ENCODE measurements at places on chromosomes 12 and 14.

GRCh38 chr12:51323317-51323960 is 535 bp downstream of the BIN2 start:
- DNase-seq: no peak

DNA sequence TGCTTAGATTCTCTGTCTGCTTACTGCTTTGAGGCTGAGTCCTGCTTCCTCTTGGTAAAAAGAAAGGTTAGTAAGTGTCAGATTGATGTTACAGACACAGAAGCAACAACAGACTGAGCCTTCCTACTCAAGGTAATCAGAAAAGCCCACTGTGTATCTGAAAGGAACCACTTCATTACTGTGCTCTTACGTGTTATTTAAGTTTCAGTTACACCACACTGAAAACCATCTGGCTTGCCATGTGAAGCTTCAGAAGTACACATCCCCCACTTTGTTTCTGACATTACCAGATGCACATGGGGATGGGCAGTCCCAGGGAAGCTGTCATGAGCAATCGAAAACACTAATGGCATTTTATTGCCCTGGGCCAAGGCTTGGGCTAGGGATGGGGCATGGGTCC is 1290.1 kb downstream of the AACS start:
- no peak for DNase-seq

GRCh38 chr12:50097952-50098351 is 5.9 kb upstream of the GPD1 start:
- no peak for DNase-seq

- DNase-seq: no peak
These were observed 49.6 kb downstream of the HNRNPC start for GRCh38 chr14:21219561-21220111.

DNA sequence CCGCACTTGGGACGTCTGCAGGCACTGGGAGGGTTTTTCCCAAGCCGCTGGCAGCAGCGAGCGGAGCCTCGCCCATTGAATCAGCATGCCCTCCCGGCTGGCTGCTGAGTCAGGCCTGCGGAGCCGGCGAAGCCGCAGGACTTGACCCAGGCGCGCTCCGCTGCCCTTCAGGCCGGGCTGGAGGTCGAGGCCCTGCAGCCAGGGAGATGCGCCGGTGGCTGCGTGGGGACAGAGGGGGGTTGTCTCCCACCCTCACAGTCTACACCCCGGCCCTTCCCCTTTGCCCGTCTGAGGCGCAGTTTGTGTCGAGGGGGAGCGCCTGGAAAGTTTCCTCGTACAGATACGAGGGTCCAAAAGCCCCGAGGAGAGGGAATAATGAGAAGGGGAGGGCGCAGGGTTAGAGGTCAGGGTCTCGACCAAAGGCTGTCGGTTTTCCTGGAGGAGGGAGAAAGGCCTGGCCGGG is 759 bp upstream of the KLC1 start:
- DNase-seq: no peak

DNA sequence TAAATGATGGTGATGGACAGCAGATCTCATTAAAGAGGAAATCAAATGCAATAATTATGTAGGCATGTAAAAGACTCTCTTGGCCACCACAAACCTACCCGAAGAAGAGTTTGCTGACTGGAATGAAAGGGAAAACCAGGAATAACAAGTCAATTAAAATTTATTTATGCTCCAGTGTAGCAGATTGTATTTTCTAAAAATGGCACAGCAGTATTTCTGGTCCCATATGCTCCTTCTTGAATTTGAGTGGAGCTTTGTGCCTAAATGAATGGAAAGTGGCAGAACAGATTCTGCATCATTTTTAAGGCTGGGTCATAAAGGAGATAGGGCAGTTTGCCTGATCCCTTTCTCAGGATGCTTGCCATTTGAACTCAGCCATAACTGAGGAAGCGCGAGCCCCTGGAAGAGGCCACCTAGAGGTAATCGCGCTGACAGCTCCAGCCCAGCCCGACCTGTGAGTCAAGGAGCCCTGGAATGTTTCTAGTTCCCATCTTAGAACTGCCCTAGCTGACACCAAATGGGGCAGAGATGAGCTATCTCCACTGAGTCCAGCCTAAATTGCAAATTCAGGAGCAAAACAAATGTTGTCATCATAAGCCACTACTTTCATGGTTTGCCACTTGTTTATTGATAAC is 229.2 kb upstream of the TMTC1 start:
- no peak for DNase-seq

DNA sequence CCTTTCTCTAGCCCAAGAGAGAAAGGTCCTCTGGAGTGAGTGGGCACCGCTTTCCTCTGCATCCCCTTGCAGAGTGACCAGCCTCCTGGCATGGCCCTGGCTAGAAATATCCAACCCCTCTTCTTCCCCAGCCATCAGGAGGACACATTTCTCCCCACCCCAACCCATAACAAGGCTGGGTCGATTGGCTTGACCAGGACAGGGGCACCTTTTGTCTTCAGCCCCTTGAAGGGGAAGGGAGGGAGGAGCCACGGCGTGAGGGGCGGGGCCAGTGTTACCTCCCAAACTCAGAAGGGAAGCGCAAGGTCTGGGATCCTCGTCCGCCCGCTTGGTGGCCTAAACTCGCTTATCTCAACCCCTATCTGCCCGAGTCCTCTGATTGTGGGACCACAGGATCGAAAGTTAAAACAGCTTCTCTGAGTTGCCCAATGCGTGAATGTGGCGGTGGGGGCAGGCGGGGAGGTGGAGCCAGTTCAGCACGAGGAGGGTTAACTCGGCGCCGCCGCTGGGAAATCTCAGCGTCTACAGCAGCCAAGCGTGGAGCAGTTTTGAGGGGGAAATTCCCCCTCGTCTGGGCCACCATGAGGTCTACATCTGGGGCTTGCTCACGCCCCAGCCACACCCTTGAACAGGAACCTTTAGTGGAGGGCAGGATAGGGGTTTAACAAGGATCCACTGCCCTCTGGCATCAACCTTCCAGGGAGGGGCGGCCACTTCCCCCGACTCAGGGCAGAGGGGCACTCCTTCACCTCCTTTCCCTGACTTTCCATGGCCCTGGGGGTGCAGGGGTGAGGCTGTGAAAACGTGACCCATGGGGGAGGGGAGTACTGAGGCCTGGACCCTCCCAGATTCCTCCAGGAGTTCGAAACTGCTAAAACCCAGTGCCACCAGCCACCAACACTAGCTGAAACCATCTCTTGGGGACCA is 795 bp downstream of the STAT6 start:
- peak; percentile 54 for DNase-seq

DNA sequence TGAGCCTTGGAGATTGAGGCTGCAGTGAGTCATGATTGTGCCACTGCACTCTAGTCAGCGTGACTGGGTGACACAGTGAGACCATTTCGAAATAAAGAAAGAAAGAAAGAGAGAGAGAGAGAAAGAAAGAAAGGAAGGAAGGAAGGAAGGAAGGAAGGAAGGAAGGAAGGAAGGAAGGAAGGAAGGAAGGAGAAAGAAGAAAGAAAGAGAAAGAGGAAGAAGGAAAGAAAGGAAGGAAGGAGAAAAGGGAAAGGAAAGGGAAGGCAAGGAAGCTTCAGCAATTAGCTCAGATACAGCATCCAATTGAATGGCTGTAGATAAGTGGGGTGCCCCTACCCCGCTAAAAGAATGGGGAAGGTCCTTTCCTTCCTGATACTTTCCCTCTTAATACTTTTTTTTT is 9.5 kb upstream of the NAA30 start:
- DNase-seq: no peak

- DNase-seq: no peak
These were observed 162.2 kb downstream of the DIO2 start for GRCh38 chr14:80049055-80049454.

DNA sequence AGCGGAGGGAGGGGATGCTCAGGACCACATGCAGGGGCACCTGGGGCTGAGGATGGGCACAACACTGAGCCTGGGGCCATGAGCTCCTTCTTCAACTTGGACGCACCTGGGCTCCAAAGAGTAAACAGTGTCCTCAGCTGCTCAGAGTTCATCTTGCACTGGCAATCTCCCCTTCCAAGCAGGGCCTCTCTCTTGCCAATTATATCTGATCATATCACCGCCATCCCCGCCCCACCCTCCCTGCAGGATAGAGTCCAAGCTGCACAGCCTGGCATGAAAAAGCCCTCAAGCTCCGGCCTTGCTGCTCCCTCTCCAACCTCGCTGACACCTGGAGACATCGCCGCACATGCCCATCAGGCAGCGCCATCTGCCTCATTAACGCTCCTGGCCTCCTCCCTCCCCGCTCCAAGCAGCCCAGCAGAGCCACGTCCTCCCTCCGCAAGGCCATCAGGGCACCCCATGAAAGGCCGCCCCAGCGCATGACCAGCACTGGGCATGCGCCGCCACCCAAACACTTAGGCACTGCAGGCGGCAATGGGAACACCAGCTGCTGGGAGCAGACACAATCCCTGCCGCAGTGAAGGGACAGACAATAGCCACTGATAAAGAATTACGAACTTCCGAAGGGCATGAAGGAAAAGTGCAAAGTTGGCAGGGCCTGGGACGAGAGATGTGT is 88.8 kb downstream of the CHGA start:
- DNase-seq: no peak

- DNase-seq: no peak
These were observed 18.6 kb upstream of the PLEKHG3 start for GRCh38 chr14:64685371-64686281.

- DNase-seq: peak; percentile 64
These were observed 2.0 kb downstream of the BHLHE41 start for GRCh38 chr12:26122681-26123481.

- DNase-seq: no peak
These were observed 17.7 kb downstream of the GDF11 start for GRCh38 chr12:55760663-55761062.

- DNase-seq: no peak
These were observed 3.4 kb upstream of the RPAP3 start for GRCh38 chr12:47709237-47709636.

- DNase-seq: no peak
These were observed 897 bp downstream of the SUDS3 start for GRCh38 chr12:118377021-118377883.

DNA sequence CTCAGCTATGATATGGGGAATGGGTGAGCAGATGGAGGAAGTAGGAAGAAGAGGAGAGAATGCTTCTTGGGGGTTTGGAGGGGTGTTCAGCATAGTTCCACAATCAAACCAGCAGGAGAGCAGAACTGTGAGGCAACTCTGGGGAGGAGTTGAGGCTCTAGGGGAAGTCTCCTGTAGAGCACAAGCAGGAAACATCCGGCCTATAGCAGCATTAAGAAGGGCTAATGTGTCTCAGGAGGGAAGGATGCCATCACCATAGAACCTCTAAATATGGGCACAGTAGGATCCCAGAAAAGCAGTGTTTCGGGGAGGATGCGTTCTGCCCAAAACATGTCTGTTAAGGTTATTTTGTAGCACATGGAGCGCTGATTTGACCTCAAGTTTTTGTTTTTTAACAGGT is 8.4 kb upstream of the SALL2 start:
- DNase-seq: no peak

DNA sequence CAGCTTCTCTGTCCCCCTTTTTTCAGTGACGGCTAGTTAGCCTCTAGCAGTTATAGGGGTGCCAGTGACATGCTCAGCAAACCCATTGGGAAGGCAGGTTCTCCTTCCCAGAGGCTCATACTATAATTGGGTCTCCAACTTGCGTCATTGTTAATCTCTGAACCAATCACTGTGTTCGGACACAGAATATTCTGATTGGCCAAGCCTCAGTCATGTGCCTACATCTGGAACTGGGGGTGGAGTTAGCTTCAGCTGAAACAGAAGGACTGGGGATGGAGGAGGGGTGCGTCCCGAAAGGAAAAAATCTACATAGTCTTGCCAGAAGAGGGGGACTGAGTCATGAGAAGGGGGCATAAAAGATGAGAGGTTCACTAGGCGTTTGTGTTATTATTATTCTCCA is 165.6 kb downstream of the SUDS3 start:
- no peak for DNase-seq

GRCh38 chr14:90499121-90499520 is 102.3 kb downstream of the CALM1 start:
- no peak for DNase-seq

GRCh38 chr14:81408595-81408994 is 8.5 kb upstream of the STON2 start:
- DNase-seq: no peak

DNA sequence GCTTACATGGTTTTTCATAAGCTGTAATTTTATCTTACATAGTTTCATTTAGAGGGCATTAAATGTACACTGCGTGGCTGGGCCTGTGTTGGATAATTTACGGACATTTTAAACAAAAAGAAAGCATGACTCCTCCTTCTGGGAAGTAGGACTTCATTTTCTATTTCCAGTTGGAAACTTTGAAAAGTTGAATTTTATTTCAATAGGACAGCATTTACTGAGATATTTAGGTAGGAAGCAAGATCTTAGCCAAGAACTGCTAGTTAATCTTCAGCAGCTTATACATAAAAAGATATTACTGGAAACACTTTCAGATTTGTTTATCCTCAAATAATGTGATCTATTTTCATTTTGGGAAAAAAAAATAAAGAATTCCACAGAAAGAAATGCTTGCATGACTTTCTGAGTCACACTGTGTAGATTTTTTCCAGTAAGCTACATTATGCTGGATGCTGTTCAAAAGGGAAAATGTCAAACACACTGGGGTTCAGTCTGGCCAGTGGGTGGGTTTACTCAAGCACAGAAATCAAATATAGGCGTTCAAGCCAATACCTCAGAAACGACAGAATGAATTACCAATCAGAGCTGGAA is 239.4 kb upstream of the KRR1 start:
- DNase-seq: no peak

- no peak for DNase-seq
These were observed 182.3 kb downstream of the ADGRD1 start for GRCh38 chr12:131135786-131136538.

- DNase-seq: no peak
These were observed 143.1 kb upstream of the MYL2 start for GRCh38 chr12:111063295-111064026.

DNA sequence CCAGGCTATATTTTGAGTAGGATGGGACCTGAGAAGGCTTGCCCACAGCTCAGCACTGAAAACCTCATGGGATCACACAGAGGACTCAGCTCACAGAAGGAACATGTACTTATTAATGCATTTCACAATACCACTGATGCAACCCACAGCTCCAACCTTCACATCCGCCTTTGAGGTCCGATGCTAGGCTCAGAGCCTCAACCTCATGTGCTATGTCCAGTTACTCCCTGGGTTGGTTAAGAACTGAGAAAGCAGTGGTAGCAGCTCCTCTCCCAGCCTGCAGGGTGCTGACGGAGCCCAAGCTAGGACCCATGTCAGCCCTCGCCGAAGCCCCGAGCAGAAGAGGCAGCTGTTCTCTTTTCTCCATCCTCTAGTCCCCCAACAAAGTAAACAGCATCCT is 52.9 kb downstream of the SPTB start:
- DNase-seq: no peak

- no peak for DNase-seq
These were observed 498 bp downstream of the PIANP start for GRCh38 chr12:6699989-6700645.

GRCh38 chr14:32597771-32598170 is 268.7 kb downstream of the AKAP6 start:
- DNase-seq: no peak

- no peak for DNase-seq
These were observed 824 bp downstream of the DDX55 start for GRCh38 chr12:123602651-123603195.

GRCh38 chr14:22882529-22883172 is 371 bp upstream of the REM2 start:
- DNase-seq: no peak

GRCh38 chr14:64789696-64790095 is 85.5 kb downstream of the PLEKHG3 start:
- no peak for DNase-seq

- DNase-seq: no peak
These were observed 228.9 kb upstream of the CAND1 start for GRCh38 chr12:67039995-67040860.

GRCh38 chr14:80678436-80678835 is 263.1 kb downstream of the CEP128 start:
- DNase-seq: no peak

- DNase-seq: no peak
These were observed 501.1 kb downstream of the VRK1 start for GRCh38 chr14:97298331-97298730.
